ENCODE measurements at places on chromosomes 6 and 20.

GRCh38 chr6:30818391-30818841 lies 65.9 kb upstream of the DDR1 start:
- no peak for DNase-seq

GRCh38 chr20:20412750-20413149 lies 44.8 kb downstream of the INSM1 start:
- no peak for DNase-seq

DNA sequence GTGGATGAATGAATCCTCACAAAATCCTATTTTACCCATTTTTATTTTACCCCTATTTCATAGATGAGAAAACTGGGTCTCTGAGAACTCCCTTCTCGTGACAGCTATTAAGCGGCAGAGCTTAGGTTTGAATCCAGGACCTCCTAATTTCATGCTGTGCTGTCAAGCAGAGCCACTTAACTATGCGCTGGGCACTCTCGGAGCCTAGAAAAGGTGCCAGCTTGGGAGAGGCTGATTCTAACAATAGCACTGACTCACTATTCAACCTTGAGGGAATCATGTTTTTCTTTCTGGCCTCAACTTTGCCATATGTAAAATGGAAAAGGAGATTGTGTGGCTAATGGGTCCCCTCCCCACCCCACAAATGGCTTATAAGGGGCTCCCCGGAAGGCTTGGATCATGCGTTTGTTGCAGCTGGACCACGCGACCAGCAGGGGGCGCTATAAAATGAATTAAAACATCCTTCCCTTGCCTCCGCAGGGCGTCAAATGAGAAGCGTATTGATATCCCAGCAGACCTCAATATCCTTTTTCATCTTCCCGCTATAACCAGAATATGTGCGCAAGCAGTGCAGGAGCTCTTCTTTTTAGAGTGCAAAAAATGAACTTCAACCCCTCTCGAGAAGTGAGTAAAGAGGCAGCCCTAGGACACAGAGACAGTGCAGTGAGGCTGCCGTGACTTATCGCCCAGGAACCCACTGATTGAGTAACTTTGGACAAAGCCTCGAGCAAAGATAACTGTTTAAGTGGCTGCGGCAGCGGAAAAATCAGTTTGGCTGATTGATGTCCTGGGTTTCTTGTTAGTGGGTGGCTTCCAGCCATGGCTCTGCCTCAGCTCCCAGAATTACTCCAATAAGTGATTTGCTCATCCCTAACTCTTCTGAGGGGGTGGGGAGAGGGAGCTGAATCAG lies 12.8 kb upstream of the PDYN start:
- DNase-seq, result peak; percentile 11

DNA sequence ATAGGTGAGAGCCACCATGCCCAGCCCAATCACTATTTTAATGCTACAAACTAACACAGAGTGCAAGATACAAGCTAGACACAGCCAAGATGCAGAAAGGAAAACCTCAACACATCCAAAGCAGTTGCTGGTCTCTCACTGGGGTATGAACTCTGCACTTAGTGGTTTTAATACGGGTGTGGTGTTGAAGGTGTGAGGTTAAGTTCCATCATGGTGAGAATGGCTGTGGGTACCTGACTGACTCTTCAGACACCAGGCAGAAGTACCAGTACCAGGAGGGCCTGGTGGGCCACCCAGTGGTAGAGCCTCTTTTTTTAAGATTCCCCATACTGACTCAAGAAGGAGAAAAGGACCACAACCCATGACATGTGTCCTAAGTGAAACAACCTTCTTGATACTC lies 13.0 kb downstream of the GNAS-AS1 start:
- no peak for DNase-seq

- DNase-seq, result no peak
These were observed 167.0 kb downstream of the NFATC2 start for GRCh38 chr20:51375561-51375960.

GRCh38 chr20:47733892-47734291 lies 51.4 kb downstream of the SULF2 start:
- DNase-seq, result no peak

All from BE2C (cell line).